ENCODE measurements at places on chromosomes 1 and 21.
A peak's percentile ranks its signal among the peaks of the same experiment; 100 is the strongest.

DNA sequence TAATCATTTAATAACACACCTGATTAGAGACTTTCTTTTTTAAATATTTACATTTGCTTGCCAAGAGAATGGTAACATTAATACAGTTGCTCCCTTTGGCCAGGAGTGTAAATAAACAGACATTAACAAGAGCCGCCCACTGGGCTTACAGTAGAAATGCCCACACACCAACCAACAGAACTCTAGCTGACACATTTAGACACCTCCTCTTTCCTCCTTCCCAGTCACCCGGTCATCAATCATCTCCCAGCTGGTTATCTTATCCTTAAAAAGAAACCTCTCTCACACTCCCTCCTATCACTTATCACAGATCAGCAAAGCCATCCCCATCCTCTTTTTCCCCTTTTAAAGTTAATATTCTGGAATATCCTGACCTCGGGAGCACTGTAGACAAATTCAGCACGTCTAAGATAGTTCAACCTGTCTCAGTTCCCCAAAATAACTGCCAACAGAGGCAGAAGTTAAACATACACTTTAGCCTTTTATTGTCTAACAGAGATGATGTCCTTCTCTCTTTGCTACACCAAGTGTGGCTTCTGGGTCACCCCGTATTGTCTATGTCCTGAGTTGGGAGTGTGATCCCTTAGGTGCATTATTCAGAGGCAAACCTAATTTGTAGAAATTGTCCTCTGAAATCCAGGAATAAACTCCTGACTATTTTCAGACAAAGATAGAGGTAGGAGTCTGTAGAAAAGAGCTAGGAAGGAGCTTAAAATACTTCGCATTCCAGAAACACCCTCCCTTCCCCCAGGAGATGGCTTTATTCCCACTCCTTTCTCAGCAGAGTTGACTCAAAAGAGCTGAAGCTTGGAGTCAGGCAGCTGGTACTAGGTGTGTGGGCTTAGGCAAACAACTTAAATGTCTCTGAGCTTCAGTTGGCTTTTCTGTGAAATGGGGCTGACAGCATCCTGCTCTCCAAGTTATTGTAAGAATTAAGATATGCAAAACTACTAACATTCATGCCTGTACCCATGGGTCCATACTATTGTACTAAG, 8.8 kb downstream of the MYCL start:
- peak; percentile 68 for DNase-seq

- no peak for DNase-seq
Measured at GRCh38 chr1:8943498-8944405, 1.9 kb upstream of the CA6 start.

GRCh38 chr1:37519613-37520012, 5.0 kb upstream of the MEAF6 start:
- no peak for DNase-seq

- peak; percentile 32 for DNase-seq
Measured at GRCh38 chr1:26723013-26723991, 27.5 kb downstream of the ARID1A start.

GRCh38 chr1:34379911-34380310, 203.2 kb downstream of the C1orf94 start:
- DNase-seq: no peak

DNA sequence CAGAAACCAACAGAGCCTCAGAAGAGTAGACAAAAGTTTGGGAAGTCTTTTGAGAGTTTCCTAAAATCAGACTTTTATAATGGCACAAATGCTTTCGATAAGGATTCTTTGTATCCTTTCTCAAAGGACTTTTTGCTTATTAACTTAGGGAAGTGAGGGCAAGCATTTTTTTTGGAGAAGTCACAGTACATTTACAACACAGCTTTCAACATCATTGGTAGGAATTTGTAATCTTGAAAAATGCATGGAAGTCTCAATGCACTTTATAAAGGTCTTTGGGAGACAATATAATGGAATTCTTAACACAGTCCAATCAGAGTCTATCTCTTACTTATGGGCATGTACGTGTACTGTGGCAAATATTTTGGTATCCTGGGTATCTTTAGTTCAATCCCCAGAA, 325.8 kb upstream of the NR5A2 start:
- DNase-seq: no peak

DNA sequence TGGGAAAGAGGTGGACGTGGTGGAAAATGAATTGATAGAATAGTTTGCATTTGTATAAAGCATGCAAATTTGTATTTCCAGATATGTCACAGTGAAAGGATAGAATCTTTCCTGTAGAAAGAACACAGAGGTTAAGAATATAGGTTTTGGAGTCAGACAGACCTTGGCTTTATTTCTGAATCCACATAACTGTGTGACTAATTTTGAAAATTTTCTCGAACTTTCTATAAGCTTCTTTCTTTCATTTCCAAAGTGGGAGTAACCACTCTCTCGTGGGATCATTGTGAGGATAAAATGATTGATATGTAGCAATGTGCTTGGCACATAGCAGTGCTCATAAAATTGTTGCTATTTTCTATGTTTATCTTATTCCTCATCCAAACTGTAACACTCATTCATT, 108.8 kb downstream of the DISC1 start:
- no peak for DNase-seq
